Fibroblast of upper back skin (primary cell): ENCODE measurements at places on chromosomes 13 and 19.

DNA sequence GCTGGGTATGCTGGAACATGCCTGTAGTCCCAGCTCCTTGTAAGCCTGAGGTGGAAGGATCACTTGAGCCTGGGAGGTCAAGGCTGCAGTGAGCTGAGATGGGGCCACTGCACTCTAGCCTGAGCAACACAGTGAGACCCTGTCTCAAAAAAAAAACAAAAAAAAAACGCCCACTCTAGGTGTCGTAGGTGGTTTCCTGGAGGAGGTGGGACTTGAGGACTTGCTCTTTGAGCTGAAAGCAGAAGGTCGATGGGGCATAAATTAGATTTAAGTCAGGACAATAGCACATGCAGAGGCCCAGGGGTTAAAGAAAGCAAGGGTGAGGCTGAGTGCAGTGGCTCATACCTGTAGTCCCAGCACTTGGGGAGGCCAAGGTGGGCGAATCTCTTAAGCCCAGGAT lies 12.9 kb upstream of the ILF3 start:
- DNase-seq = no peak

- DNase-seq = peak; percentile 98
Observed at GRCh38 chr13:37306778-37307544, 201.5 kb upstream of the CSNK1A1L start.

- DNase-seq = no peak
Observed at GRCh38 chr19:48772503-48772953, 17.2 kb downstream of the FGF21 start.

DNA sequence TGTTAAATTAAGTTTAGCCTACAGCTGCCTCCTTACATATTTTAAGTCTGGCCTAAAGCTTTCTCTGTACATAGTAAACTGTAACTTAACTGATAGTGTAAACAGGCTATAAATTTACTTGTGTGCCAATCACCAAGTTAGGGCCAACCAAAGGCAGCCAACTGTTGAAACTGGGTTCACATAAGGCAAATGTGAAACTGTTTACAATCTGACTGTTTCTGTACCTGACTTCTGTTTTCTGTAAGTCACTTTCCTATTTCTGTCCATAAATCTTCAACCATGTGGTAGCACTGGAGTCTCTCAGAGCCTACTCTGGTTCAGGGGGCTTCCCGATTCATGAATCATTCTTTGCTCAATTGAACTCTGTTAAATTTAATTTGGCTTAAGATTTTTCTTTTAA lies 103.1 kb downstream of the RAP2A start:
- no peak for DNase-seq

DNA sequence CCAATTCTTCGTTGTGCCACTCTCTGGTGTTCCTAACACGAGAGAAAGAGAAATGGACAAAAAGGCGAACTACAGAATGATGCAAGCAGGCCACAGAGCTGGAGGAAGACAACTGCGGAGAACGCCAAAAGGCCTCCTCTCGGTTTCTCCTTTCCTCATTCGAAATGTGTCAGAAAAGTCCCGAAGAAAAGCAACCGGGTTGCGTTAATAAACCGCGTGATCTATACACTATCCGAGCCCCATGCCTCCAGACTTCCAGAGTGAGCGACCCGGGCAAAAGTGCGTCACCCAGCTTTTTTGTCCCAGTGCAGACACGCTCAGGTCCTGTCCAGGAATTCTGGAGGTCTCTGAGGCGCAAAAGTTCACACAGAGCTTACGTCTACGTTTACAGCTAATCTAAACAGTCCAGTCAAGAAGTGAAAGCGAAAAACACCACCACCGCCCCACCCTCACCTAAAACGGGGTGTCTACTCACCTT lies 413 bp downstream of the N4BP2L2 start:
- DNase-seq = peak; percentile 25

DNA sequence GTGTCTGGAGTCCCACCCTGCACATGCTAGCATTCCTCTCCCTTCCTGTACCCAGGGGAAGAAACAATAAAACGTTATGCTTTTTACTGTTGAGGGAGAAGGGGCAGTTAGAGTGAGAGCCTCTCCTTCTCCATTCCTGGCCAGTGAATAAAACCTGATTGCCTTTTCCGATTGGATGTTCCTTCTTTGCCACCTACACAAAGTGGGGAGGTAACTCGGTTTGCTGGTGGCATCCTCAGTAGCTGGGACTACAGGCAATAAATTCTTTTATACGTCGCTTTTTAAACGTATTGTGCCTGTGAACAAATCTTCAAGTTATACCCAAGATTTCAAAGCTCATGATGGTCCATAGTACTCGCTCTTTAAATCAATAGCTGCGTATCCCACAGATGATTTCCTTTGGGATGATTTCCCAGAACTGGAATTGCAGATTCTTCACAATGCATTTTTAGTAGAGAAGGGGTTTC lies 660 bp upstream of the MVB12A start:
- DNase-seq = no peak

DNA sequence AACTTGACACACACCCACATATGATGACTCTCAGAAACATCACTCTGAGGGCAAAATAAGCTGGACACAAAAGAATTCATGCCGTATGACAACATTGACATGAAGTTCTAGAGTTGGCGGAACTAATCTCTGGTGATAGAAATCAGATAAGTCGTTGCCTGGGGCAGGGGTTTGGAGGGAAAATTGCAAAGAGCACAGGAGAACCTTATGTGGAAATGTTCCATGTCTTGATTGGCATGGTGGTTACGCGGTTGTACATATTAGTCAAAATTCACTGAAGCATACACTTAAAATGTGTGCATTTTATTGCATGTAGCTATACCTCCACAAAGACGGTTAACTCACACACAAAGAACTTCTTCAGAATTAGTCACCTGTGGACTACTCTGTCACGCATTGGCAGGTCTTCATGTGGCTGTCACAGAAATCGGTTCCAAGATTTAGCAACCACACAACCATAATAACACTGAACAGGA lies 137.8 kb upstream of the GJB6 start:
- DNase-seq = no peak

DNA sequence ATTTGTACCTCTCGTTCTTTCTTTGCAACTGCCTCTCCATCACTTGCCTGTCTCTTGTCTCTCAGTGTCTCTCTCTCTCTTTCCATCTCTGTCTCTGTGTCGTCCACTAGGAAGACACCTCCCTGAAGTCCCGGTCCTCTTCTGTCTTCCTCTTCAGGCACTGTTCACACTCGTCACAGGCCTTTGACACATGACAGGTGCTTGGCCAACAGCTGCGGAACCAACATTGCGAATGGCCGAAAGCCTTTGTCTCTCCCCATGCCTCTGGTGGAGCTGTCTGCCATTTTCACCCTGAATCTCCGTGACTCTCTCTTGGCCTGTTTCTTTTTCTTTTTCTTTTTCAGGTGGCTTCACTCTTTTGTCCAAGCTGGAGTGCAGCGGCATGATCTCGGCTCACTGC lies 2.8 kb downstream of the HIPK4 start:
- no peak for DNase-seq

DNA sequence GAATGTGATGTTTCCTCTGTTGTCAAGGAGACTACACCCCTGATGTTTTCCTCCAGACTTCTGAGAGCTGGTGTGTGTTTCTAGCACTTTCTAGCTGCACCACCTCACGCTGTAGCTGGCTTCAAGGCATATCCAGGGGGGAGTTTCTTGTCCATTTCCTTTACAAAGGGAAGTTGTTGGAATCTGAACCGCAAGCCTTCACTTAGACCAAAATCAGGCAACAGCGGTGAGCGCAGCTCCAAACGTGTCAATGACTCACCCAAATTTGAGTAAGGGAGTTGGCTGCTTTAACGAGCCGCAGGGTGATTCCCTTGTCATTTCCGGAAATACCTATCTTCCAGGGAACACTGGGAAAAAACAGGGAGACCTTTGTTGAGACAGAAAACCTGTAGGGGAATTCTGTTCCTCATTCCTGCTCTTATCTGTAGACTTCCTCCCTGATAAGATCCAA lies 2.5 kb downstream of the LDLR start:
- DNase-seq = peak; percentile 93

DNA sequence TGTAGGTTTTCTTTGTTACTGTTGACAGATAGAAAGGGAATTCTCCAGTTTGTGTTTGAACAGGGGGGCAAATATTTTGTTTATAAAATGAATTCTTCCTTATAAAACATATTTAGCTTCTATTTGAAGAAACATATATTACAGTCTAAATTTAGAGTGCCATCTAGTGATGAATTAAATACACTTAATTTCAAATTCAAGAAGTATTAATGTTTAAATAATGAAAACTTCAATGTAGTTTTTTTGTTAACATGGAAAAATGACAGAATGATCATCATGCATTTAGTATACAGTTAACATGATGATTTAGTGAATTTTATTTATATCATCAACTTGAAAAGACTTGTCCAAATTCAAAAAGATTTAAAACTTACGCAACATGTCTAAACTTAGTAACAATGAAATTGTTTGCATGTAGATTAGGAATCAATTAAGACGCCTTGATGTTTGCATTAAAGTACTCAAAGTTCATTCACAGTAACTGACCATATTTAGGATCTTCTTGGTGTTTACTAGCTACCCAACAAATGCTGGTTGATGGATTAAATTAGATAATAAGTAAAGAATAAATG lies 765.9 kb upstream of the SLITRK1 start:
- DNase-seq = no peak

DNA sequence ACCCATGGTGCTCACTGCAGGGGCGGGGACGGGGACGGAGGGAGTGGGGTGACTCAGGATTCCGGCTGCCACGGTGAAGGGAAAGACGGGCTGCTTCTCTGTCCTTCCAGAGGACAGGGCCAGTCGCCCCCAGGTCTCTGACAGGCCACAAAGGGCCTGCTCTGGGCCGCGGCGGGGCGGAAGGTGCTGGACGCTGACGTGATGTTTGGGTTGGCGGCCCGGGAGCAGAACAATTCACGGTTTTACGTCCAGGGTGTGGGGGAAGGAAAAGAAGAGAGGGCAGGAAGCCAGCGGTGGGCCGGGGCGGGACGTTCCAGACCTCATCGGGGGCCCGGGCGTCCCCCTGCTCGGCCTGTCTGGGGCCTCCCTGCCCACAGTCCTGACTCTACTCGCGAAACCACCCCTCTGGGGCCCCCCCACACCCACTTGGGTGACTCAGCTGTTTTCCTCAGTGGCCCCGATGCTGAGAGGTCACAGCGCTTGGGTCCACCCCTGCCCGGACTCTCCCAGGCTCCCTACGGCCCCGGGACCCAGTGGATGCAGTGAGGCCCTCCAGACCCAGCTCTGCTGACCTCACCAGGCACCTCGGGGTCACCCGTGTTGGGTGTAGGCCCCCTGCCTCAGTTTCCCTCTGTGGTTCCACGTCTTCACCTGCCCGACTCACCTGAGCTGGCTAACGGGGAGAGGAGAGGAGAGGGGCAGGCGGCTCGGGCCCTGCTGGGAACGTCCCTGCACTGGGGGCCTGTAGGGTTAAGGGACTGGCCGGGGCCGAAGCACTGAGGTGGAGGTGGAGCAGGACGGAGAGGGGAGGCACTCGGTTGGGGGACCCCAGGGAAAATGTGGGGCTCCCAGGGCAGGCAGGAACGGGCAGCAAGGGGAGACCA lies 29.2 kb downstream of the PIP5K1C start:
- DNase-seq = peak; percentile 65

GRCh38 chr19:18762125-18763023 lies 28.7 kb downstream of the COMP start:
- DNase-seq = peak; percentile 54

DNA sequence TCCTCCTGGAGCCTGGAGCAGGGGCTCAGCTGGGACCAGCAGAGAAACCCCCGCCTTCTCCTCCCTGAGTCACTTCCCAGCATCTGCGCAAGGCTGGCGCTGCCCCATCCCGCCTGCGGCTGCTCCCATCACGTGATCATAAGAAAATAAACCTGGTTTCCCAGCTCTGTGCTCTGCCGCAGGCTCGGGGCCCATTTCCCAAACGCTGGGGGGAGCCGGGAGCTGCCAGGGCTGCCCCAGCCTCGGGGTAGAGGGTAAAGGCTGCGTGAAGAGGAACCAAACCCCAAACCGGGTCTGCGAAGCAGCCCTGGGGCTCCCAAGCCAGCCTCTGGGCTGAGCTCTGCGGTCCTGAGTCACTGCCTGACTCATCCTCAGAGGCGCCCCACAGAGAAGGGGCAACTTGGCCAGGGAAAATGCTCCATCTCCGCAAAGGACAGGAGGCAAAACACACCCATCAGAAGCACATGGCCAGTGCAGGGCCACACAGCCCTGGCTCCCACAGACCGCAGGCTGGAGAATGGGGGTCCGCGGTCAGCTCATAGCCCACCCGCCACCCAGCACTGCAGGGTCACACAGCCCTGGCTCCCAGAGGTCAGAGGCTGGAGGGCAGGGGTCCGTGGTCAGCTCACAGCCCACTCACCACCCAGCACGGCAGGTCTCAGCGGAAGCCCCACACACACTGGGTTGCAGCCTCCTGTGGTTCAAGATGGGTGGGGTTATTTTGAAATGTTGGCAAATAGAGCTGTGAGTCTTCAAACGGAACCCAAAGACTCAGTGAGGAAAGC lies 67.1 kb downstream of the RASA3 start:
- DNase-seq = peak; percentile 97

DNA sequence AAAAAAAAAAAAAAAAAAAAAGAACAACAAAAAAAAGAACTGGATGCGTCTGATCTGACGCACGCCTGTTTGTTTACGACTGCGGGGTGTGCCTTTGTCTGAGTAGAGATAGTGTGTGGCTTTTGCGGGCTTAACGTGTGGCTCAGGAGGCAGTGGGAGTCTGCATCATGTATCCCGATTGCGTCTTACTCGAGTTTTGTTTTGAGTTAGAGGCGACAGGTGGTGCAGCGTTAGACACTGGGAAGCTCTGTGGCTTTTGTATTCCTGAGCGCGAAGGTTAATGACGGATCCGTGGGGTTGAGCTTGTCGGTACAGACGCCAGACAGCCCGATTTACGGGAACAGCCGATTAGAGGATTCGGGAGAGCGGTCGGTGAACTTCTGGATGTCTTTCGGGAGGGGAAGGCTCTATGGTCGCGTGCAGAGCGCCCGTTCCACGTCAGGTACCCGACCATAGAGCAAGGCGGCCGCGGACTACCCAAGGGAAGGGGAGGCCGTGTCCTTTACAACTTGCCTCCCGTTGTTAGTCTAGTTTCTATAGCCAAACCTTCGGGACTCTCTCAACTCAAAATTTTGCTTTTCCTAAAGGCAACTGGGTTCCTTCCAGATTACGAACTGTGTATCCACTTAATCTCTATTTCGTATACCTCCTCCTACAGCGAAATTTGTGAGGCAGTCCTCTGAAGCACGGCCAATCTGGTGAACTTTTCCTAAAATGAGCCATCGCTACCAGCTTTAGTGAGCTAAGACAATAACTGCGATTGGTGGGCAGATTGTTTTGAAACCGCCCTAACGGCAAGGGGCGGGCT lies 926 bp upstream of the HNRNPUL1 start:
- no peak for DNase-seq

- DNase-seq = no peak
Observed at GRCh38 chr19:4730740-4731171, 7.1 kb upstream of the DPP9 start.

- DNase-seq = no peak
Observed at GRCh38 chr19:16096280-16096855, 15.3 kb upstream of the RAB8A start.

GRCh38 chr19:17772172-17772571 lies 20.9 kb downstream of the FCHO1 start:
- no peak for DNase-seq

DNA sequence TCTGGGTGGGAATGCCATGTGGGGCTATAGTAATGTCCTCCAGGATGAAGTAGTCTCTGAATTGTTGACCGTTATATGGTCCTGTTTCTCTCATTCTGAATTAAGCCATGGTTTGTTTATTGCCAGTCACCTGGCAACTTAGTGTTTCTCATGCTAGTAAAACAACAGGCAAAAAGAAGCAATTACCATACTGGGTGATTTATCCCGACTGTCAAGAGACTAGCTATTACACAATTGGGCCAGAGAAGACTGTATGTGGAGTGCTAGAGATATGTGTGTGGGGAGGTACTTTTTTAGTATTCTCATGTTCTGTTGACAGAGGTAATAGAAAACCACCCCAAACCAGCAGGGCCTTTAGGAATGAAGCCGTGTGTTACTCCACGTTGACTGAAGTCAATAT lies 258.2 kb downstream of the TDRD3 start:
- DNase-seq = no peak
